ENCODE measurements at places on chromosomes 5 and 9.

- peak; percentile 34 for DNase-seq
These were observed 198.7 kb upstream of the HAPLN1 start for GRCh38 chr5:83919071-83920041.

DNA sequence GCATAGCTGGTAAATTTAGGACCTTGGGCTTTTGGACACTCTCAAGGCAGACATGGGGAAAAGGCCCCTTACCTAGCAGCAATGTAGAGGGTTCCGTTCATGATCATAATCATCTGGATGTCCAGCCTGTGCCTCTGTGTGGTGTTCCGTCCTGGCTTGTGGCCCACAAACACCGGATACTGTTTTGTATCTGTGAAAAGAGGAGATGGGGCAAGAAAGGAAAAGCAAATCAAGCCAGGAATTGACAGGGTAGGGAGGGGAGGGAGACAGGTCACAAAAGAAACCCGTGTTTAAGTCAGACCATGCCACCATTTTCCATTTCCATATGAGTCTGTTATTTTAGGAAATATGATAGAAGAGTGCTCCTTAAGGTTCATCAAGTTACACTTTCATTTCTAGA, 72.5 kb downstream of the SEMA6A start:
- no peak for DNase-seq

- no peak for DNase-seq
These were observed 6.6 kb downstream of the SAXO1 start for GRCh38 chr9:19026375-19026774.

DNA sequence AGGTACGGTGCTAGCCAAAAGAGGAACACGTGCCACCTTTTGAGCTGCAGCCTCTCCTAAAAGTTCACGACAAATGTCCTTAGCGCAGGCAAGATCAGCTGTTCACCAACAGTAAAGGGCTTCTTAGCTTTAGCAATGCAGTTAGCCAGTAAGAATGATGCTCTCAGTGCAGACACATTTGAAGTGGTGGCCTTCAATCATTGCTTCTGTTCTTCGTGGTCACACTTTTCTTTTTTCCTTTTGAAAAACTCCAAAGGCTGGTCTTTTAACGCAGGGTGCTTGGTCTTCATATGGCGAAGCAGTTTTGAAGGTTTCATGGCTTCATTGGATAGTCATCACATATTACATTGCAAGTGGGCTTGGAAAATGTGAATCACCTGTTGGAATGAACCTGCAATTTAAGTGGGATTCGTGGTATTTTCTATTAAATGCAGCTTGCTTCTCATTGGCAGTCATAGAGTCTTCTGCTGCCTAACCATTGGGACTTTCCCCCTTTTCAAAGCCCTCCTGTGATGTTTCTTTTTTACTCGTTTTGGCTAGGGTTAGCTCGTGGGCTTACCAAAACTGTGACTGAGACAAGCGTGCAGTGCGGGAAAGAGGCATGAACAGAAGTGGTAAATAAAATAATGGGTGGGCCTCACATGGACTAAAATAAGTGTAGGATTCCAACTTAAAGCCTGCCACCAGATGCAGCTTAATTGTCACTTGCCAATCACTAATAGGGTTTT, 100.9 kb downstream of the MRPL36 start:
- DNase-seq, result no peak

DNA sequence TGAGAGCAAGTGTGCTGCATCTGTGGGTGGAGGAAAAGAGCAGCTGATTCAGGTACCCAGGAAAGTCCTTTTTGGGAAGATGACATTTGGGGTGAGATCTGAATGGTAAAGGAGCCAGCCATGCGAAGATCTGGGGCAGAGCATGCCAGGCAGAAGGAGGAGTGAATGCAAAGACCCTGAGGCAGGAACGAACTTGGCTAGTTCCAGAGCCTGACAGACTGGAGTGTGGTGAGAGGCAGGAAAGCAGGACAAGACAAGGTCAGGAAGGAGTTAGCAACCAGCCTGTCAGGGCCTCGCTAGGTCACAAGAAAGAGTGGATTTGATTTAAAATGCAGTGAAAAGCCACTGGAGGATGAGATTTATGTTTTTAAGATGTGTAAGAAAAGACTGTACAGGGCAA, 28.2 kb downstream of the RGS7BP start:
- DNase-seq, result no peak

GRCh38 chr5:93462916-93463315, 118.1 kb downstream of the NR2F1-AS1 start:
- no peak for DNase-seq

DNA sequence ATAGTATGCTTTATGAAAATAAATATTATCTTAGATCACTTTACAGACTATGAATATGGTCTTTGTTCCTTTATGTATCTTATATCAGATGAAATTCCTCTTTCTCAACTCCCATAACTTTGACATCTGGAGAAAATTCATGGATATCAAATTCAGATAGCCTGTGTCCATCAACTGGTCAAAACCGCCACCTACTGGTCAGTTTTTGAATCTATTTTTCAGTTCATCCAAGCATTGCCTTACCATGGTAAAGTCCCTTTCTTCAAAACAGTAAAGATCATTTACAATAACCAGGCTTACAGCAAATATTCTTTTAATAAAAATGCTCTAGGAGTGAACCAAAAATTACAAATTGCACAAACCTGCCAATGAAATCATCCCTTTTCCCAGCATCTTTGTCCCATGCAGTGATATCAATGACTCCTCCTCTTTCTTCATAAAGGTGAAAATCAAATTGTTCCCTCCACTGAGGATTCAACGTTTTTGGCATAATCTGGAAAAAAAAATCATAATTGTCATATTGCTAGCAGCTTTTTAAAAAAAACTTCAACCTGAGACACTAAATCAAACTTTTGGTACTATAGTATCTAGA, 290.5 kb downstream of the SLF1 start:
- DNase-seq, result no peak

DNA sequence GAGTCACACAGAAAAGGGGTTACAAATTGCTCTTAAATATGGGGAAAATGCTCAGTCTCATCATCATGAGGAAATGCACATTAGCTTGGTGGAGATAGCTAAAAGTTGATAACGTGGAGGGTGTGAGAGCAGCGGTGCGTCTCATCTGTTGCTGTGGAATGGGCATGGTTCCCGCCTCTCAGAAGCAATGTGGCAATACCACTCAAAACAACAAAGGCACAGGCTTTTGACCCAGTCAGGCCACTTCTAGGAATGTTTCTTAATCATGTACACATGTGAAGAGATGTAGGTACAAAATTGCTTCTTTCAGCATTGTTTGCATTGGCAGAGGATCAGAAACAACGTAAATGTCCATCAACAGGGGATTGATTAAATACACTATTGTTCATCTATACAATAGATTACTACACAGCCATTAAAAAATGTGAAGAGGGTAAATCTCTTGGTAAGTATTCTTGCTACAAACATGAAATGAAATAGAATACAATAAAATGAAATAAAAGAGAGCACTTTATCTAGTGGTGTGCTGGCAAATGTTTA, 212.6 kb upstream of the MSX2 start:
- no peak for DNase-seq

GRCh38 chr9:114285166-114285867, 37.6 kb upstream of the ORM1 start:
- DNase-seq, result no peak

GRCh38 chr9:38066914-38067858, 1.8 kb downstream of the SHB start:
- no peak for DNase-seq

DNA sequence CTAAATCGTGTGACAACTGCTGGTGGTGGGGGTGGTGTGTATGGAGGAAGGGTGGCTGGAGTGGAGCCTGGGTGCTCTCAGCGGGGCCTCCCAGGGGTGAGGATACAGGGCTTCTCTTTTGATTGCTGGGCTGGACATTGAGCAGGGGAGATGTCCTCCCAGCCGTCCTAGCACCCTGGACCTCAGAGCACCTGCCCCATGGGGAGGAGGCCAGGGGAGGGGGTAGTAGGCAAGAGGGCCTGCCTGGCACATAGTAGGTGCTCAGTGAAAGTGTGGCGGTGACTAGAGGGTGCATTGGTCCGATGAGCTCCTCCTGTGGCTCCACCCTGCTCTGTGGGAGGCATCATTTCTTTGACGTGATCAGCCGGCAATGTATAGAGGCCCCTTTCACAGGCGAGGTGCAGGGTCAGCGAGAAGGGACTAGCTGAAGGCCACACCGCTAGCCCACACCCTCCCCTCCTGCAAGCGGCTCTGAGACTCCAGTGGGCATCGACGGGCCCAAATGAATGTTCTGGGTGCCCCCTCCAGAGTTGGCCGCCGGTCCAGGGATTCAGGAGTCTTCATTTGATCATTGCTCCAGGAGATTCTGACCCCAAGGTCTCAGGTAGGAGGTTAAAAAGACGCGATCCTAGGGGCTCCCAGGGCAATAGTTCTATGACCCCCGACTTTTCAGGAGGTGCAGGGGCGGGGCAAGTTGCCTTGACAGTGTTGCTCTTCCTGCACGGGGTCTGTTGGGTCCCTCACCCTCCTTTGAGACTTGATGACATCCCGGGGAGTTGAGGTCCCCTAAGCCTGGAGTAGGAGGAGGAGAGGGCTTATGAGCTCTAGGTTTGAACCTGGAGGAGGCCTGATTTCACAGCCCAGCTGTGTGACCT, 255.5 kb downstream of the PBX3 start:
- DNase-seq, result no peak

DNA sequence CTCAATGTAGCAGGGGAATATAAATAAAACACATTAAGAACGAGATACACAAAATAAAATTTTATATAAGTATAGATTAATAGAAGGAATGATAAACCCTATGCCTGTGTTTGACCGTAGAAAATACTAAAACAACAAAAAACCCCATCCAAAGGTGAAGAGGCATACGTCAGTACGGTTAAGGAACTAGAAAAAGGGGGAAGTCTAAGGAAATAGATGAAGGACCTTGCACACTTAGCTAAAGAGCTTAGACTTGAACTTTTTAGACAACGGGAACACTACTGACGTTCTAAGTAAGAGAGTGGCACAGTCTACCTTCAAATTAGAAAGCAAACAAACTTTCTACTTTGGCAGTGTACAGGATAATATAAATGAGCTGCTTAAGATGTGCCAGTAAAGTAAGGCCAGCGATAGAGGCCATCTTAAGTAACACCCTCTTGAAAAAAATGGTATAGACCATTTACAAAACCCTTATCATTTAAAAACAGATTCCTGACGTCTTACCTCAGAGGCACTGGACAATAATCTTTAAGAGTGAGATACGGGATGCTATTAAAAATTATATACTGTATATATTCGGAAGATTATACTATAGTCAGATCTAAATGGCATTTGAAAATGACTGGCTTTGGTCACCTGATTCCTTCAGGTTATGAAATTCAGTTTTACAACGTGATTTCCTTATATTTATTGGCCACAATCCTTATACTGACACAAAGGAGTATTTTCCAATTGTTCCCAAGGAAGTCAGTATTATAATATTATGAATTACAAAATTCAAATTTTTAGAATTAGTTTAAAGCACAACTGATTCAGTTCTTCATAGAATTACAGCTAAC, 8.5 kb downstream of the PANK3 start:
- no peak for DNase-seq

DNA sequence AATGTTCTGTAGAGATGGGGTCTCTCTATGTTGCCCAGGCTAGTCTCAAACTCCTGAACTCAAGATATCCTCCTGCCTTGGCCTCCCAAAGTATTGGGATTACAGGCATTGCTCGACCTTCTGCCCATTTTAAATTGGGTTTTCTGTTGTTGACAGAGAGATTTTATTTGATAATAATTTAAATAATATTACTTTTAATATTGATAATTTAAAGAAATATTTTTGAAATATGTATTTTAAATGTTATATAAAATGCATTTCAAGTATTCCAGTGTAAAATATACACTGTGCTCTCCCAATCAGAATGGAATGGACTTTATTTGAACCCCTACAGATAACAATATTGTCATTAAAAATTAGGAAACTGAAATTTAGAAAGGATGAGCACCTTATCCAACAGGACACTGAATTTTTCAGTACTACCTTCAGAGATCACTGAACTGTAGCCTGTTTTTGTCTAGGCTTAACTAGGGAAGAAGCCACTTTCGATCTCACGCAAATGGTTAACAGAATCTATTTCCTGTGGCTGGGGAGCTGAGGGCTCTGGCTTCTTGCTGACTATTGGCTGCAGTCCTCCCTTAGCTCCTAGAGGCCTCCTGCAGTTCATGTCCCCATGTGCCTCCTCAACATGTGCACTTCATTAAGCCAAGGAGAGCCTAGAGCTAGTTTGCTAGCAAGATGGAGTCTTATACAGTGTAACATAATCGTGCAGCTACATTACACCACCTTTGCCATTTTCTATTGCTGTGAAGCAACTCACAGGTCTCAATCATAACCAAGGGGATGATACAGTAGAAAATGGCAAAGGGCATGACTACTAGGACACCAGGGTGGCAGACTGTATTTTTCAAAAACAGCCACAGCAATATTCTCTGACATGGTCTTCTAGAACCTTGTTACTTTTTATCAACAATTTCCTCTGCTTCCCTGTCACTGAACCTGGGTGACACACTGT, 150.0 kb downstream of the CDC42SE2 start:
- peak; percentile 12 for DNase-seq

DNA sequence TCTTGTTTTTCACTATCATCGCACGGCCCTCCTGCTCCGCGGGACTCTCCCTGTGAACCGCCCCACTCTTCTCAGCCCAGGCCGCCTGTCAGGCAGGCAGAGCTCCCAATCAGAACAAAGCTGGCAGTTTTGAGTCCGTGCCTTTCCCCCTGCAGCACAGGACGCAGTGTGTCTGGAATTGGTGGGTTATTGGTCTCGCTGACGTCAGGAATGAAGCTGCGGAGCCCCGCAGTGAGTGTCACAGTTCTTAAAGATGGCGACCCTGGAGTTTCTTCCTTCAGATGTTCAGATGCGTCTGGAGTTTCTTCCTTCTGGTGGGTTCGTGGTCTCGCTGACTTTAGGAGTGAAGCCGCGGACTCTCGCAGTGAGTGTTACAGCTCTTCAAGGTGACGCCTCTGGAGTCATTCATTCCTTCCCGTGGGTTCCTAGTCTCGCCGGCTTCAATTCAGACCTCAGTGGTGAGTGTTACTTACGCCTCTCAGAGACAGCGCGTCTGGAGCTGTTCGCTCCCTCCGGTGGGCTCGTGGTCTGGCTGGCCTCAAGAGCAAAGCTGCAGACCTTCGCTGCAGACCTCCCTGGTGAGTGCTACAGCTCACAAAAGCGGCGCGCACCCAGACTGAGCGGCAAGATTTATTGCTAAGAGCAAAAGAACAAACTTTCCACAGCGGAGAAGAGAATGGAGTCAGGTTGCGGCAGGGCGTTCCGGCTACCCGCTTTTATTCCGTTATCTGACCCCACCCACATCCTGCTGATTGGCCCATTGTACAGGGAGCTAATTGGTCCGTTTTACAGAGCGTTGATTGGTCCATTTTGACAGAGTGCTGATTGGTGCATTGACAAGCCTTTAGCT, 7.4 kb downstream of the ZDHHC11B start:
- no peak for DNase-seq

DNA sequence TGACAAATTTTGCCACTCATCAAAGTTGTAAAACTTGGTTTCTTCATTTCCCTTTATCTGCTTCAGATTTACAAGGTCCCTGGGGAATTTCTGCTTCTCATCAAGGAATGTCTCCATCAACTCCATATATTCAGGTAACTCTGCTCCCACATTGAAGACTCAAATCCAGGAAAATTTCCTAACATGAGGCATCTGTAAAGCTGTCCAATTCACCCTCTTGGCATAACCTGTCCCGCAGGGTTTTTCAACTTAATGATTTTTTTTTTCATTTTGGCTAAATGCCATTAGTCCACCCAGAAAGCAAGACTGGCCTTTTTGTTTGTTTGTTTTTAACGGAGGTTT, 50.2 kb upstream of the SLC30A5 start:
- DNase-seq, result no peak

GRCh38 chr5:39178171-39178570, 41.2 kb downstream of the FYB1 start:
- no peak for DNase-seq
